DMS 273 treated with DMSO at 0.1 percent for 48 hours (cell line): ENCODE measurements at places on chromosomes 6 and 20.
A peak's percentile ranks its signal among the peaks of the same experiment; 100 is the strongest.

- peak; percentile 31 for DNase-seq
Observed at GRCh38 chr6:87832025-87832825, 130.2 kb upstream of the AKIRIN2 start.

DNA sequence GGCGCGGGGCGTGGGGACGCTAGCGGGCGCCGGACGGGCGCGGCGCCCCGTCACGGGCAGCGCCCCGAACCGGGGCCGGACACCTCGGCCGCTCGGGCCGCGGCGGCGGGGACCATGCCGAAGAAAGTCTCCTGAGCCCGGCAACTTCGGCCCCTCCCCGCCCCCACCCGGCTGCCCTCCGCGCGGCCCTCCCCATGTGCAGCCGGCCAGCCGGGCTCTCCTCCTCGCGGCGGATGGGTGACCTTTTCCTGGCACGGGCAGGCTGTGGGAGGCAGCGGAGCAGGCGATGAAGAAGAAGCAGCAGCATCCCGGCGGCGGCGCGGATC lies 278 bp downstream of the UST start:
- no peak for DNase-seq

DNA sequence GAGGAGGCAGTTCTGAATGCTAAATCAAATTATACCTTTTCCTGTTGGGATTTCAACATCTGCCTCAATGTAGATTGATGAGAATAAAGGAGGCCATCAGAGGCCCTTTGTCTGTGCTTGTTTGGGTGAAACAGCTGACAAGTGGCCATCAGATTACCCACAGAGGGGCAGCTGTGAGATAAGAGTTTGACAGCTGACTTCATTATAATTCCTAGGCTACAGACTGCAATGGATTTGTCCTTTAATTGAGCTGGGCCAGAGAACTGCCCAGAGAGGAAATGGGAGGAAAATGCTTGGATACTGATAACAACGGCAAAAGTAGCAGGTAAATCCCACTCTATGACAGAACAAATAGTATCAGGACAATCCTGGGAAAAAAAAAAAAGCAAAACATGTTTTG lies 649.4 kb downstream of the HDGFL1 start:
- no peak for DNase-seq

DNA sequence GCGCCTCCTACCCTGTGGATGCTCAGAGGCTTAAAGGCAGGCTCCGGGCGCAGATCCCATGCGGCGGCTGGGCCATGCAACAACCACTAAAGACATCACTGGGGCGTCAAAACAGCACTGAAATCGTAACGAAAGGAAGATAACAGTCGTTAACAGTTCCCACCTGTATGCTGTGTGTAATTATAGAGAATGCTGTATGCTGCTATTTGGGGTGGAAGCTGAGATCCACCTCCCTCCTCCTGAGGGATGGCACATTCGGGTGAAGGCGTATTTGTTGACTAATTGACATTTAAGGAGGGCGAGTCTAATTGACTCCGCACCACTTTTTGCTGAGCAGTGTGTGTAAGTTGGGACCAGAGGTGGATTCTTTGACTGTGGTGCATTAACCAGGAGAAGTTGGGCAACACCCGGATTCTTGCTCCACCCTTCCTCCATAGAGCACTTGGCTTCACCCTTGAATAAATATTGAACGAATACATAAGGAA lies 687 bp downstream of the SLC35A1 start:
- DNase-seq: peak; percentile 37

DNA sequence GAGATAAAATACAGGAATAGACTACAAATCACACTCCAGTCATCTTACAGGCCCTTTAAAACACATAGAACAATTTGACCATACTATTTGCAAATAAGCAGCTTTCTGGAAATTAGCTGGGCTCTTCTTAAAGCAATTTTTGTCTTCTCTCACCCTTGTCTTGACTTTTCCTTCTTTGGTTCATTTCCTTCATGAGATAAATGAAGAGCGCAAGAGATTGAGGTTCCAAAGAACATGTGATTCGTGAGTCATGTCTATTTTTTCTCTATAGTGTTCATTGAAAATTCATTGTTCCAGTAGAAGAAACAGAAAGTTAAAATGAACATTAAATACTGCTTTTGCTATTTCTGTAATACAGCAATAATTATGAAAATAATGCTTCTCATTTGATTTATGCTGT lies 33.9 kb downstream of the PRDM1 start:
- DNase-seq: no peak

DNA sequence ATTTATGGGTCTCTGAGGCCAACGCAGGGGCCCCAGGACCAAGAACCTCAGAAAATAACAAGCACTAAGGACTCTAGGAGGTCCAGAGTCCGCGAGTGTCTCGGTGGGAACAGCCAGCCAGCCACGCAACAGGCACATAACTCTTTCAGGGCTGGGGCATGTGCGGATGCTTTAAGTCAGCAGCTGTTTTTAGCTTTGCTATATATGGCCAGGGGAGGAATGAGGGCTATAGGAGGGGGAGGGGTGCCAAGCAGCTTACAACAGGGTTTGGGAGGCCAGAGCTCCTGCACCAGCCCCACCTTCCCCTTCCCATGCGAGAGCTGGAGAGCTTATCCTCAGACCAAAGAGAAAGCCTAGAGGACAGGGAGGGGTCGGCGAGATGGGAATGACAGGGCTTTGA lies 6.2 kb downstream of the JPH2 start:
- DNase-seq: no peak

DNA sequence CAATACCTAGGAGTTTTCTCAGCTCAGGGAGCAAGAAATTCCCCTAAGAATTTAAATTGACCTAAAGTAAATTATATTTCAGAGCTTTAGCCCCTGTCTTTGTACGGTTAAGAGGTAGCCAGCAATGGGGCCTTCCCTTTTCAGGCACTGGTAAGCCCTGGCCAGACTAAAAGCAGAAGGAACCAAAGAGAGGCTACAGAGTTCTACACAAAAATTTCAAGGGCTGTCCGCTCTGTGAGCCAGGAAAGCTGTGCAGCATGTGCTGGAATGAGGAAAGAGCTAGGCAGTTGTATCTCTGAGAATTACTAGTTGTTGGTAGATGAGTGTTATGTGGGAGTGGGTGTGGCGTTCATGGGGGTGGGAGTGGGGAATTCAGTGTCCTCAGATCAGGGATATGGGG lies 96.3 kb upstream of the MAFB start:
- no peak for DNase-seq

DNA sequence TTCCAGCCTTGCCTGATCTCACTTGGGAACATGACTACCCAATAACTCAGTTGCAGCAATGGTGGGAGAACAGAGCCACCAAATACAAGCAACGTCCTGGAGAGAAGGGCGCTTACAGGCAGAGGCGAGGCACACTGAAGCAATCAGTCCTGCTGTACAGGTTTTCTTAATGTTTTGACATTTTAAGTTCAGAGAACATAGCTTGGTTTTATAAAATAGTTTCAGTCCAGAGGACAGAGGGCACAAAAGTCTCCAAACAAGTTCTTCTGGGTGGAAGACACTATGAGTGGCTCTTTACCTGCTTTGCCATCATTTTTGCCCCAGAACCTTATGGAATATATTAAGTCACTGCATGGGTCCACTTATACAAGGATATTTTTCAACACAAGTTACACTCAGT lies 103.4 kb upstream of the KCNG1 start:
- no peak for DNase-seq

DNA sequence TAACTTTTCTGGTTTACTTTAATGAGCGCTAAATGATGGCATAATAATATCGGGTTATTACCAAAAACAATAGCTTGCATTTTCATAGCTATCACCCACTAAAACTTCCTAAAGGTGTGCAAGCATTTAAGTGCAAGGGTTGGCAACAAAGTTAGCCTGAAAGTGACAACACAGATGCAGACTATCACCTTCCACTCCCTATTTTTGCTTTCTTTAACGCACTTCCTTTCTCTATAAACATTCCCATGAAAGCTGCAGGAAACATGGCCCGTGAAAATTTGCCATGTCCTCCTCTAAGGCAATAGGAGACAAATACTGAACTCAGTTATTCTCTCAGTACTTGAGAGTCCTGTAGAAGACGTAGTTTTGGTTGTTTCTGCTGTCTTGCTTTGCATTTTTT lies 2.7 kb downstream of the MYCT1 start:
- no peak for DNase-seq

DNA sequence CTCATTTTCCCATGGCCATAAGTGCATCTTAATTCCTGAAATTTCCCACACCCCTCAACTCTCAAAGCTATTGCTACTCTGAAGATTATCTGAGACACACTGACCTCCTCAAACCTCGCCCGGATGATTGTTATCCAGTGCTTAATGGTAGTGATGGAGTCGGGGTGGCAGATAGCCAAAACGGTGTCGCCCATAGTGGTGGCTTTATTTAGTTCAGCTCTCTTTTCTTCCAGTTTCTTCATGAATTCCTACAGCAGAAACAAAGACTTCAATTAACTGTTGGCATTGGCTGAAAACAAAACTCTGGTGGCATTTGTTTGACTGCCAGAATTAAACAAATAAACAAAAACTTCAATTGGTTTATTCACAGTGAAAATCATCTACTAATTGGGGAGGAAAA lies 165.4 kb downstream of the DST start:
- no peak for DNase-seq

DNA sequence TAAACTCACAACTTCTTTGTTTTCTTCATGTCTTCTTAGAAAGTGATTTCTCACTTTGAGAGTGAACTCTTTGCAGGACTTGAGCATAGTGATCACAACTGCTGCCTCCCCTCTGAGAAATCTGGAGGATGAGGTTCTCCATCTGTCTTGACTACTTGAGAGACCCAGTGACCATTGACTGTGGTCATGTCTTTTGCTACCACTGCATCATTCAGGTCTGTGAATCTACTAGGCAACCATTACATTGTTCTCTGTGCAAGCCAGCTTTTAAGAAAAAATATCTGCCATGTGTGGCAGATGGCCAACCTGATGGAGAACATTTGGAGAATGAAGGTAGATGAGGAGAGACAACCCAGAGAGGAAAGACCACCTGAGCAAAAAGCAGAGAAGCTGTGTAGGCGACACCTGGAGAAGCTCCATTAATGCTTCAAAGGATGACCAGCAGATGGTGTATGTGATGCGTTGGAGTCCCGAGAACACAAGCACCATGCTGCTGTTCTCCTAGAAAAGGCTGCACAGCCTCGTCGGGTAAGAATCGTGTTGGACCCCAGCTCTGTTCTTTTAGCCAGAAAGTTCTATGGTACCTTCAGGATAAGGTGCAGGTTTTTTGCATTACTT lies 25.1 kb upstream of the TRIM26 start:
- DNase-seq: no peak

- no peak for DNase-seq
Observed at GRCh38 chr20:13671916-13672378, 33.2 kb upstream of the TASP1 start.

- DNase-seq: no peak
Observed at GRCh38 chr6:159729598-159730331, 2.5 kb downstream of the WTAP start.

GRCh38 chr6:157615420-157615769 lies 207.7 kb upstream of the SNX9 start:
- DNase-seq: no peak

DNA sequence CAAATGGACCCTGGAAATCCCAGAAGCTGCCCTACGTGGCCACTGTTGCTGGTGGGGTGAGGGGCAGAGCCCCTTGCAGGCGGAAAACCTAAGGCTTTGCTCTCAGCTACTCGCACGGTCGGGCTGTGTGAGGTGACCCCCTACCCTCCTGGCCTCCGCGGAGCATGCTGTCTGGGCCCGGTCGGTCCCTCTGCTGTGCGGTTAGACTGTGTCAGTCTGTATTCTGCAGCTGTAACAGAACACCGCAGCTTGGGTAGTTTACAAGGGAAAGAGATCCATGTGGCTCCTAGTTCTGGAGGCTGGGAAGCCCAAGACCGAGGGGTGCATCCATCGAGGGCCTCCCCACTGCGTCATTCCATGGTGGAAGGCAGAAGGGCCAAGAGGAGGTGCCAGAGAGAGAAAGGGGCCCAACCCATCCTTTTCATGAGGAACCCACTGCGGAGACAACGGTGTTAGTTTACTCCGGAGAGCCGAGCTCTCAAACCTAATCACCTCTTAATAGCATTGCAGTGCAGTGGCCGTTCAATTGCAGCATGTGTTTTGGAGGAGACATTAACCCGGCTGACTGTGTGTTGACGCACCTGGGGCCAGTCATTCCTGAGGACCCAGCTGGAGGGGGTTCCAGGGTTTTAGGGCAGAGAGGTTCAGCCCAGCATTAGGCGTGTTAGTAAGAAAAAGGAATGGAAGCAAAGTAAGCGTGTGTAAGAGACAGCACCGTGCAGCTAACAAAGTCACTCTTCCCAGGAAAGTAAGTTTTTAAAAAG lies 18.3 kb downstream of the COL9A3 start:
- no peak for DNase-seq

DNA sequence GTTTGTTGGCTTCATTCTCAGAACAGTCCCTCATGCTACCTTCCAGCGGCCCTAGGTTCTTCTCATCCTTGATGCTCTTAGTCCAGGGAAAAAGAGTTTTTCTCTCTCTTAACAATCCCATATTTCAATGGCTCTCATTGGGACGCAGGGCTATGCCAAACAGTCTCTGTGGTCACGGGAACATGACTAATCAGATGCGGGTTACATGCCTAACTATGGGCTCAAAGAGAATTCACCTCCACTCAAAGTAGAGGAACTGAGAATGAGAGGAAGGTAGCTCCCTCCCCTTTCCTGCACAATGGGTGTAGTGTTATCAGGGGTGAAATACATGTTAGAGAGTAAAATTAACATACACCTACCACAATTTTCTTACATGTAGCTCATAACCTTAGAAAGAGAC lies 18.1 kb upstream of the ATRN start:
- DNase-seq: no peak

- no peak for DNase-seq
Observed at GRCh38 chr6:106750946-106751345, 121.6 kb downstream of the QRSL1 start.

GRCh38 chr20:2887715-2888114 lies 14.4 kb downstream of the PTPRA start:
- no peak for DNase-seq

GRCh38 chr6:39048481-39049399 lies at the start of gene GLP1R:
GLP1R (plus strand) TSS chr6:39048781; CDS start chr6:39048841, 60 bp downstream.
- no peak for DNase-seq

DNA sequence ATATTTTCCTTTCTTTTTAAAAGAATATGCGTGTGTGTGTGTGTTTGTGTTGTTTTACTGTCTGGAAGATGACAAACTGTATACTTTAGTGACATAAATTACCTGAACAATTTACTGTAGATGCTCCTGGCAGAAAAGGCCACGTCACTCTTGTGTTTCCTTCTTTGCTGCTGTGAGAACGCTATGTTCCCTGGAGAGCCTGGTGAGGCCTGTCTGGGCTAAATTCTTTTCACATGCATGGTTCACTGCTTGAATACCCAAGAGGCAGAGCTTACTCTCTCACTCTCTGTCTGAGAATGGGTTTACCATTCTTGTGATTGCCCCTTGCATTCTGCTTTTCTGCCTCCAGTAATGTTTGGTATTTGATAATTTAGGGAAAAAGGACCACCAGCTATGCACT lies 64.3 kb downstream of the EDN1 start:
- DNase-seq: no peak

GRCh38 chr6:37712508-37712907 lies 14.8 kb upstream of the MDGA1 start:
- no peak for DNase-seq

DNA sequence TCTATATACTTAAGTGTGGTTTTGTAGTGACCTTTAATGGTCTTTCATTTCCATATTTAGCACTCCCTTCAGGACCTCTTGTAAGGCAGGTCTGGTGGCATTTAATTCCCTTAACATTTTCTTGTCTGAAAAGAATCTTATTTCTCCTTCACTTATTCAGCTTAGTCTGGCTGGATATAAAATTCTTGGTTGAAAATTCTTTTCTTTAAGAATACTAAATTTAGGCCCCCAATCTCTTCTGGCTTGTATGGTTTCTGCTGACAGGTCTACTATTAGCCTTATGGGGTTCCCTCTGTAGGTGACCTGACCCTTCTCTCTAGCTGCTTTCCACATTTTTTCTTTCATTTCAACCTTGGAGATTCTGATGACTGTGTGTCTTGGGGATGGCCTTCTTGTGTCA lies 236.9 kb downstream of the THBS2 start:
- DNase-seq: no peak
